ENCODE measurements at places on chromosomes 7 and 10.

- DNase-seq = no peak
These were observed 122.7 kb downstream of the TRRAP start for GRCh38 chr7:99000904-99001465.

- DNase-seq = no peak
These were observed 200.7 kb downstream of the POLR1F start for GRCh38 chr7:19508124-19508523.

DNA sequence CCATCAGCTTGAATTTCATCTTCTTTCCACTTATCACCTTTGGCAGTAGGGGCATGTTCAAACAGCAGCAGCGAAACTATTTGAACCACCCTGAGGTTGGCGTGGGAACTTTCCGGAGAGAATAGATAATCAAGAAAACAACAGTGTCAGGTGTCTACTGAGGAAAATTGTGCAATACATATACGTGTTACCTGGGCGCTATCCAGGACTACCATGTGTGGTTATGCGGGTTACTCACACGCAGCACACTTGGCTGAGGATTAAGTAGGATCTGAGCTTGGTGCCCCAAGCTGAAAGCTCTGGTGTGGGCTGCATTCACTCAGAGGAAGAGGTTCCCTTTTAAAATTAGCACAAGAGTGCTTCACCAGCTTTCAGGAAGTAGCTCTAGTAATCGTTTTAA is 8.8 kb upstream of the ABI1 start:
- peak; percentile 46 for DNase-seq

DNA sequence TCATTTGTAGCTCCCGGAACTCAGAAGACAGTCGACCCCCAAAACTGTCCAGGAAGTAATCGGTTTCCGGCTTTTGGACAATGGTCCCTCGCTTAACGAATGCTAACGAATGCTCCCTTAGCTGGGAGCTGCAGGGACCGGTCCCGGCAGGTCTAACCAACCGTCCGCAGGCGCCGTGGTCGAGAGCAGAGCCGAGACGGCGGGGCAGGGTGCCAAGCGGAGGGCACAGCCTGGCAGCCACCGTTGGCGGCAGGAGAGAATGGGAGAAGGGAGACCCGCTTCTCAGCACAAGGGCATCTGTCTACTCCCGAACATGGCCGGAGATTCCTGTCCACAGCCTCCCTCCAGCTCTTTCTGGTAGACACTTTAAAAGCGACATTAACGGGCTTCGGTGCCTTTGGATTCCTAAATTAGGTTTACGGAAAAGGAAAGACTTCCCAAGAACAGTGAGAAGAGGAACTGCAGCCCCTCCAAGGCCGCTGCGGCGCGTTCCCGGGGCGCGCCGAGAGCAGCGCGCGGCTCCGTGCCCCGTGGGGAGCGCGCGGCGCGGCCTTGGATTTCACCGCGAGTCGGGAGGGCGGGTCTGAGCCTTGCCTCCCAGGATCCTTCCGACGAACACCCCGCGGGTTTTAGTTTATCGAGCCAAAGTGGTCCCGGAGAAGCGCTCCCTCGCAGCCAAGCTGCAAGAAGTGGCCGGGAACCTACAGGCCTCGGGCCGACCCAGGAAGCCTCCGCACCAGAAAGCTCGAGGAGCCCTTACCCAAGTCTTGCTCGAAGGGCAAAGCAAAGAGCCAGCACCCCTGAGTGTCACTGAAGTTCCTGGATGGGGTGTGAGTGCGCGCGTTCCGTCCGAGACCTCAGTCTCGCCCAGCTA is 3.6 kb upstream of the TBX20 start:
- no peak for DNase-seq

DNA sequence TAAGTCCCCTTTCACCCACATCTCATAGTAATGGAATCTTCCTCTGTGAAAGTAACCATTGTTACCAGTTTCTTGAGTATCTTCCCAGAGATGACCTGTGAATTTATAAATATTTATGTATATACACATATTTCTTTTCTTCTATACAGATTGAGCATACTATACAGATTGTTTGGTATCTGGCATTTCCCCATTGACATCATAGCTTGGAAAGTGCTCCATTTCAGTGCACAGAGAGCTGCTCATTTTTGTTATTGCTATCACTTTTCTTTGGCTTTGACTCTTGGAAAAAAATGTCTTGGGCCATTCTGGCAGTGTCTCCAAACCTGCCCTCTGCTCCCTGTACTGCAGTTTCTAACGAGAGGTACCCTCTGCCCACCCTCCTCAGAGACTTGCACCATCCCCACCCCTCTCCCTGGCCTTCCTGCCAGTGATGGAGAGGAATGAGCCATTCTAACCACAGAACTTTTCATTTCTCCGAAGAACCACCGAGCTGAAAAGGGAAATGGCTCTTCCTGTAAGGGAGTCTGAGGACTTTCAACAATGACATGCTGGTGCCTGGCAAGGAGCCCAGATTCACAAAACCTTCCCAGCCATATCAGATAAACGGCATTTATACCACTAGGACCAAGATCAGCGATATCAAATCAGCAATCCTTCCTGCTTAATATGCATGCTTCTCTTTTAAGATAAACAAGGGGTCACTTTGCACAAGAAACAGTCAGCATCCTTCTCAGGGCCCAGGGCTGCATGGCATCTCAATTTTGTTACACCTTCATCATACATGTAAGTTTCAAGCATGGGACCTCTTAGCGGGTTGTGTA is 19.7 kb upstream of the CCSER2 start:
- peak; percentile 90 for DNase-seq

DNA sequence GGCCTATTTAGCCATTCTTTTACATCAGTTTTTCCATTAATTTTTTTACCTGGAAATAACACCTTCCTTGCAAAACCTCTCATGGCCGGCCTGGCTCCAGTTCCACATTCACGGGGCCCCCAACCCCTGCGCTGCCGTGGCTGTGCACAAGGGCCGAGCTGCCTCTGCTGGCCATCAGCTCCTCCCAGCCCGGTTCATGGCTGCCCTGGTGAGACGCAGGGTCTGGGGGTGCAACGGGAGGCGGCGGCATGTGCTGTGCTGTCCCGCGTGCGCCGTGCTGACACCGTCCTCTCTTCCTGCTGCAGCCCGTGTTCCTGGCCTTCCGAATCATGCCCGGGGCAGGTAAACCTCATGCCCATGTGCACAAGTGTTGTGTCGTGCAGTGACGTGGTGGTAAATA is 4.4 kb downstream of the NKX6-2 start:
- DNase-seq = no peak

- peak; percentile 5 for DNase-seq
These were observed 437.5 kb downstream of the KIF20B start for GRCh38 chr10:90138844-90139243.

- peak; percentile 57 for DNase-seq
These were observed 1.6 kb upstream of the SEPHS1 start for GRCh38 chr10:13349463-13350274.

DNA sequence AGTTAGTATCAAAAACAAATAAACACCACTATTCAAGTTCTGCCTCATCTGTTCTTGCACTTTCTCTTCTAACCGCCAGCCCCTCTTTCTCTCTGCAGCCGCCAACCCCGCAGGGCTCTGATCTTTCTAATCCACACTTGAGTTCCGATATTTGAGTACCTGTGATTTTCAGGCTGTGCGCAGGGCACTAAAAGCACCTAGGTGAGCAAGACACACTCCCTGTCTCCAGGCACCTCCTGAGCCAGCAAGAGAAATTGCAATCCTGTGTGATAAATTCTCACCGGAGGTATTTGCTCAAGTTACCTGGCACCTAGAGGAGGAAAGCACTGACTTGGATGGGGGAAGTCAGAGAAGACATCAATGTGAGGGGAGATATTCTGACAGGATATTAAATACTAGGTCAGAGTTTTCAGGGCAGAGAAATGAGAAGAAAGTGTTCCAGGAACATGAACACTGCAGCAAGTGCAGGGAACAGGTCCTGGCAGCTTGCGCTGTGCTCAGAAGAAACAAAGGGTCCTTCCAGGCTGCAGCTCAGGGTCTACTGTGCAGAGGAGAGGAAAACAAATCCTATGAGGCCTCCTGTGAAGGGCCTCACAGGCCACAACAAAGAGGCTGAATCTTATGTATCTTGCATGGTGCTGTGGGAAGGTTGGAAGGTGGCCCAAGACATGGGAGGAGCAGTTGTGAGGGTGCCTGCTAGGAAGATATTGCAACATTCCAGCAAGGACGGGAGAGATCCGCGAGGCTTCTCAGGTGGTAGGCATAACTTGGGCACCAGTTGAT is 568.7 kb upstream of the MGMT start:
- no peak for DNase-seq

DNA sequence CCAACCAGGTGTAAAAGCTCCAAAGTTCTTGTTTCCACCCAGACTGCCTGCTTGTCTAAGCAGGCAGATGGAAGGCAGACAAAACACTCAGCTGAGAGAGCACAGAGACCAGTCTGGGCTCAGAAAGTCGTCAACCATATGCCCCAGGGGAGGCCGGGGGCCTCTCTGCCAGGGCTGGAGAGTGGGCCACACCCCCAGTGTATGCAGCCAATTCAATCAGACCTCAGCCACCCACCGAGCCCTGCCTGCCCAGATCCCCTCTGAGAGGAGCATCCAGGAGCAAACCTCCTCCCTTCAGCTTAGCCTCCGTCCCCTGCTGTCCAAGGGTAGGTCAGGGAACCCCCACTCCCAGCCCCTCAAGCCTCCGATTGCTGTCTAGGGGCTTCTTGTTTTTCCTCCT is 196.3 kb downstream of the LSM5 start:
- DNase-seq = no peak

GRCh38 chr10:4622384-4622783 is 203.6 kb upstream of the AKR1E2 start:
- no peak for DNase-seq

- DNase-seq = peak; percentile 50
These were observed 98.1 kb downstream of the C10orf105 start for GRCh38 chr10:71621231-71622153.

DNA sequence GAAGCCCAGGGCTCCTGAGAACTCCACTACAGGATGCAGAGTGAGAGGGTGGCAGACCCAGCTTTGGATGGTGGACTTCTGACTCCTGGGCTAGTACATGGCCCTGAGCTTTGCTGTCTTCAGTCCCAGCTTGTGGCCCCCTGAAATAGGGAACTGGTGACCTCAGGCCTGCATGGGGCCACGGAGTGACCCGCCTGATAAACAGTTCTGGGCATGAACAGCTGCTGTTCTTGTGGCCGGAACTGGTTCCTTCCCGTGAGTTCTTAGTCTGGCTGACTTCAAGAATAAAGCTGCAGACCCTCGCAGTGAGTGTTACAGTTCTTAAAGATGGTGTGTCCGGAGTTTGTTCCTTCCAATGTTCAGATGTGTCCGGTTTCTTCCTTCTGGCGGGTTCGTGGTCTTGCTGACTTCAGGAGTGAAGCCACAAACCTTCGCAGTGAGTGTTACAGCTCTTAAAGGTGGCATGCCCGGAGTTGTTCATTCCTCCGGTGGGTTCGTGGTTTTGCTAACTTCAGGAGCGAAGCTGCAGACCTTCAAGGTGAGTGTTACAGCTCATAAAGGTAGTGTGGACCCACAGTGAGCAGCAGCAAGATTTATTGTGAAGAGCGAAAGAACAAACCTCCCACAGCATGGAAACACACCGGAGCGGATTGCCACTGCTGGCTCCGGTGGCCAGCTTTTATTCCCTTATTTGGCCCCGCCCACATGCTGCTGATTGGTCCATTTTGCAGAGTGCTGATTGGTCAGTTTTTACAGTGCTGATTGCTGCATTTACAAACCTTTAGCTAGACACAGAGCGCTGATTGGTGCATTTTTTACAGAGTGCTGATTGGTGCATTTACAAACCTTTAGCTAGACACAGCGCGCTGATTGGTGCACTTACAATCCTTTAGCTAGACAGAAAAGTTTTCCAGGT is 268.0 kb downstream of the ZEB1 start:
- peak; percentile 54 for DNase-seq

- DNase-seq = no peak
These were observed 45.5 kb downstream of the GTF2IRD1 start for GRCh38 chr7:74498996-74499834.

DNA sequence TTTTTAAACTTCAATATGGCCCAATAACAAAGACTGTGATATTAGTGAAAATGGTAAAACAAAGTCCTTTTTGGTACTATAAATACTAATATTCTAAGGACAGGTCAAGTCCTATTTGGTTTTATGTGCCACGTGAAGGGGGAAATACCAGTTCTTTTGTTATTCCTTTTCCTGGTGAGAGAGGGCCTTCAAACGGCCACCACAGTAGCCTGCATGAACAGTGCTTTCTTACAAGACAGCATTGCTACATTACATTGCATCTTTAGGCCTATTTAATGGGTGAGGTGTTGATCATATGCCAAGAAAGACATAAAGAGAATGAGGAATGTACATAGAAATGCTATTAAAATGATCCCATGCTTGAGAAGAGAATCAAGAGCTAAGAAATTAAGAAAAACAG is 214.8 kb downstream of the LRRTM3 start:
- DNase-seq = no peak

DNA sequence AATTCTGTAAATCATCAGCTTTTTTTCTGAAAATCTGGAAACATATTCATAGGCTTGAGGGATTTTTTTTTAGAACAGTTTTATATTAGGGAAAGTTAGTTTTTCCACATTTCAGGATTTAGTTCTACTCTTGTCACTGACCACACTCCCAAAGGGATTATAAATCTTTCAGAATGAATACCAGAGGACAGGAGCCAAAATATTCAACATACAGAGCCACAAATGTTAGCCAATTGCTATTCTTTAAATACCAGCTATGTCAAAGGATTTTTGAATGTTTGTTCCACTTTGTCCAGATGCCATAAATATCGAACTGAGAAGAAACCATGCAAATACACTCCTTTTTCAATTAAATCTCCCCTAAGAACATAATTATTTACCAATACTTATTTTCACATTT is 50.7 kb downstream of the ODAD2 start:
- no peak for DNase-seq

- peak; percentile 51 for DNase-seq
These were observed 402 bp upstream of the TMEM168 start for GRCh38 chr7:112790586-112791003.

DNA sequence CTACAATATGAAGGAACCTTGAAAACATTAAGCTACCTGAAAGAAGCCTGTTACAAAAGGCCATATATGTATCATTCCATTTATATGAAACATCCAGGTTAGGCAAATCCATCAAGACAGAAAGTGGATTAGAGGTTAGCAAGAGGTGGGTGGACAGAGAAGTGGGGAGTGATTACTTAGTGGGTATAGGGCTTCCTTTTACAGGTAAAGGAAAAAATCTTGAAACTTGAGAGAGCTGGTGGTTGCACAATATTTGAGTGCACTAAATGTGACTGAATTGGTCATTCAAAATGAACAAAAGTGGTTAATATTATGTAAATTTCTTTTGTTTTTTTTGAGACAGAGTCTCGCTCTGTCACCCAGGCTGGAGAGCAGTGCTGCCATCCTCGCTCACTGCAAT is 119.4 kb upstream of the KIF5B start:
- DNase-seq = no peak

GRCh38 chr10:78634389-78634815 is 434.4 kb upstream of the ZMIZ1 start:
- no peak for DNase-seq

DNA sequence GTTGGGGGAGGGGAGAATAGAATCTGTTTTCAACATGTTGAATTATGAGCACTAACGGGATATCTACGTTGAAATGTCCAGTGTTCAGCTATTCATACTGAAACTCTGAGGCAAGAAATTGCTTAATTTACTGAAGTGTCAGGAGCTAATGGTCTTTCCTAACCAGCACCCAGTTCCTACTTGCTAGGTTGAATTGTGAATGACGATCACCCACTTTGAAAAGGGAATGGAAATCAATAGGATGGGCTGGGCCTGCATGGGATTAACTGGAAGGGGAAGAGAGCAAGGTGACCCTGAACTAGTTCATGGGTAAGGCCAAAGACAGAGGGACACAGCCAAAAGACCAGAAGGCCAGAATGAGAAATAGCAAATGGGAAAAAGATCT is 51.3 kb downstream of the HIPK2 start:
- DNase-seq = peak; percentile 89

All from suppressor macrophage treated with lipopolysaccharide for 4 hours (primary cell).